Mucosa of descending colon (tissue), 3 donors: ENCODE measurements at places on chromosomes 13 and 19. TPM values are rescaled to one million over a fixed set of nuclear protein-coding genes. Genes with fewer than 3 reads are reported as not detected.

- peak; percentile 96 for DNase-seq
Observed at GRCh38 chr13:113981194-113981605, 7.3 kb upstream of the C13orf46 start.

- DNase-seq, result no peak
Observed at GRCh38 chr13:98505217-98505616, 71.7 kb downstream of the STK24 start.

Gene VAV1
- total RNA-seq, result 12.3 TPM

Gene ZSCAN1
- not detected for total RNA-seq

Gene PPM1N
- 1.3 TPM for total RNA-seq
